Heart left ventricle (tissue), 16 donors: ENCODE measurements at places on chromosomes 2 and 18. TPM values are rescaled to one million over a fixed set of nuclear protein-coding genes. Genes with fewer than 3 reads are reported as not detected.

DNA sequence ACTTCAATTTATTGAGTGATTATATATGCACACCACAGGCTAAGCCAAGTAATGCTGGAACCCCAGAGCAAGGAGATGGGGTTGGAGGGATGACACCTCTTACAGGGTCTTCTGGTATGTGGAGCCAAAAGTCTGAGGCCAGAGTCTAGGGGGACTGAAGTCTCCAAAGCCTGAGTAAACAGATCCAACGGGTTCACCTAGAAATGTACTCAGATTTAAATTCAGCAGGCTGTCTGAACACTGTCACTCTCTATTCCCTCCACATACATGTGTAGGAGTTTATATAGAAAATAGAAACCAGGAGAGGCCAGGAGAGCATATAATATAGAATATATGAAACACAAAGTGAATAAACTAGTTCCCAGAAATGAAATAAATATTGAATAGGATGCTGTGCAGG lies 76.1 kb downstream of the PPP1R1C start:
- DNase-seq: no peak

DNA sequence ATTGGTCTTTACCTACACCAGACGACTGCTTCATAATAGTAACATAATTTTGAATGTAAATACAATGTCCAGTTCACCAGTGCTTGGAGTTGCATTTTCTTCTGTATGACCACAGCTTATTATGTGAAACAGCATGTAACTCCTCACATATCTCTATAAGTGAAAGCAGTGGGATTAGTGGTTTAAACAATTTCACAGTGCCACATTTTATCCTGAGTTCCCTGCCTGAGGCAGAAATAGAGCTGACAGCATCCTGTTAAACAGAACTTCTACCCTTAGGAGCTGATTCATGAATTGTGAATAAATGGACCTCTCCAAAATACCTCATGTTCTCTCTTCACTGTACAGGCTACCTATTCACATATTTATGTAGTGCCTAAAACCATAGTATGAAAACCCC lies 542.3 kb upstream of the VWC2L start:
- no peak for DNase-seq

DNA sequence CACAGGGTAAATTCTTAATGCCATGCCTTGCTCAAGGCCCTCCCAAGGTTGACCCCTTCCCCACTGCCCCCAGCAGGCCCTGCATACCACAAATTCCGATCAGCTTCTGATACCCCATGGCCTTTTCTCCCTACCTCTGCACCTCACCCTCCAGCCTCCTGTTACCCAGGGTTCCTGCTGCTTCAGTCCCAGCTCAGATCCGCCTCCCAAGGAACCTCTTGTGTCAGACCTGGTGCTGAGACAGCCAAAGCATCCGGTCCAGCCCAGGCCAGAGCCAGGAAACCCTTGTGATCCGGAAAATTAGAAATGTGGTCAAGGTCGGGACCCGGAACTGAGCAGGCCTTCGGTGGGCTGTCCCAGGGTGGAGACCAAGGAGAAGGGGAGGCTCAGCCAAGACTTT lies 231.3 kb downstream of the BCL2 start:
- no peak for DNase-seq

GRCh38 chr2:128396946-128397345 lies 78.3 kb upstream of the HS6ST1 start:
- no peak for DNase-seq

GRCh38 chr2:208024091-208024490 lies 1.2 kb downstream of the PLEKHM3 start:
- DNase-seq: no peak

GRCh38 chr18:22591222-22591621 lies 173.5 kb upstream of the CTAGE1 start:
- DNase-seq: no peak

- DNase-seq: no peak
Observed at GRCh38 chr2:201186982-201187381, 4.0 kb downstream of the CASP10 start.

- DNase-seq: no peak
Observed at GRCh38 chr2:46909771-46910419, 5.7 kb downstream of the MCFD2 start.

GRCh38 chr2:197889041-197889440 lies 84.6 kb downstream of the PLCL1 start:
- no peak for DNase-seq

DNA sequence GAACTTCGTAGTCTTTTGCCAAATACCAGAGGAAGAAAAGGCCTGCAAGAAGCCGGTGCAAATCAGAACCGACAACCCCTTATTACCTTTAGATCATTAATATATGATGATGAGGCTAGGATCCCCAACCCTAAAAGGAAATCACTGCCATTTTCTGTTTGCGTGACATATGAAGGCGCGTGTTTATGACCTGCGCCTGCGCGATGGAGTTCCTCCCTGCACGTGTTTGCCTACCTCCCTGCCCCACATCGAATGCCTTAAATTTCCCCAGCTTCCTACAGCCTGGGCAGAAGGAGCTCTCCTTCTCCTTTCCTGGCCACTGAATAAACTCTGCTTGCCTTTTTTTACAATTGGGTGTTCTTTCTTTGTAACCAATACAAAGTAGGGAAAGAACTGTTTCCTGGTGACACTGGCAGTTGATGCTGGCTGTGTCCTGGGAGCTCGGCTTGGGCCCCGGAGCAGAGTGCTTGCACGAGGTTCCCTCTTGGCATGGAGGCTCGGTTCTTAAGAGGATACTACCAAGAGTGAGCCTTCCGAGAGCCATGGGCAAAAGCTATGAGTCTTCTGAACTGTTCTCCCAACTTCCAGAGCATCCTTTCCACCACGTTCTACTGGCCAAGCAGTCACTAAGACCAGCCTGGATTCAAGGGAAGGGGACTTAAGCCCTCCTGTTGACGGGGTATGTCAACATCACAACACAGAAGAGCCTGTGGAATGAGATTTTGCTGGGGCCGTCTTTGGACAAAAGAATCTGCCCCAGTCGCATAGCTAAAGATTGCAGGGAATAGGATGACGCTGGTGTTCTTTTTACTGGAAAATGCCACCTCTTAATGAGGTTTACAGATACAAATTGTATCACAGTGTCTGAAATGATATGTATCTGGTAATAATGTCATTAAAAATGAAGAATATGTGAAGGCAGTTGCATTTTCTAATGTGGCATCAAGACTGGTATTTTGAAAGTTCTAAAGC lies 179.8 kb downstream of the SH3BP4 start:
- no peak for DNase-seq

DNA sequence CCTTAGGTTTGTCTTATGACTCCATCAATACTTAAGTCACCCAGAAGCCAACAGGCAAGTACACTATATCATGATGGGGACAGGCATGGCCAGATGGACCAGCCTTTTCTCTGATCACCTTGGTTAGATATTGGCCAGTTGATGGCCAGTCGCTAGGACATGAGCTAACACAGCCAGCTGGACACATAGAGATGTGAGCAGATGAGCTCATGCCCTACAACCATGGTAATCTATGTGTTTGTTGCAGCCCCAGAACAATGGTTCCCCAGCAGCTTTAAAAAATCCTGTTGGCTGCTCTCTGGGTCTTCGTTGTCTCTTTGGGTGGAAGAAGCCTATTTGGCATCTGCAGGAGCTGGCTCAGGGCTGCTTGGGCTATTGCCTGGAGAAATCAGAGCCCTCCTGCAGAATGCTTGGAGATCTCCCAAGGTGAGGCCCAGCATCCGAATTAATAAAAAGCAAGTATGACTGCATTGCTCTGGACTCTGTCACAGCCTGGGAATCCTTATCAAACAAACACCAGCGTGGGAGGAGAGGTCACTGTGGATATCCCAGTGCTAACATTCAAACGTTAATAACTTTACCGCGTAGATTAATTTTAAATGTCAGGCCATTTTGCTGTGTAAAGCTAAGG lies 62.3 kb upstream of the KLHL29 start:
- no peak for DNase-seq

DNA sequence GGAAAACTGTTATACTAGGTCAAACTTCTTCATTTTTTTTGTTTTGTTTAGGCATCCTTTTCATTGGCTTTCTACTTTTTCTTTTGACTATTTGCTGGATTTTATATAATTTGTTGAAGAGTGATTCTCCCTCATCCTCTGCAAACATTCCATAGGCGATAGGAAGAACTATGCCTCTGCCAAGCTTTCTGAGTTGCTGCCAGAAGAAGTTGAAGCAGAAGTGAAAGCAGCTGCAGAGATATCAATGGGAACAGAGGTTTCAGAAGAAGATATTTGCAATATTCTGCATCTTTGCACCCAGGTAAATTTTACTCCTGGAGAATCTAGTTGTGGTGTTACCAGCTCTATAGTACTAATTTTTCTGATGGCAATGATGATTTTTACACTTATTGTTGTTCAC lies 25.4 kb downstream of the NOP58 start:
- no peak for DNase-seq

- no peak for DNase-seq
Observed at GRCh38 chr2:105005181-105005951, 32.5 kb upstream of the MRPS9 start.

DNA sequence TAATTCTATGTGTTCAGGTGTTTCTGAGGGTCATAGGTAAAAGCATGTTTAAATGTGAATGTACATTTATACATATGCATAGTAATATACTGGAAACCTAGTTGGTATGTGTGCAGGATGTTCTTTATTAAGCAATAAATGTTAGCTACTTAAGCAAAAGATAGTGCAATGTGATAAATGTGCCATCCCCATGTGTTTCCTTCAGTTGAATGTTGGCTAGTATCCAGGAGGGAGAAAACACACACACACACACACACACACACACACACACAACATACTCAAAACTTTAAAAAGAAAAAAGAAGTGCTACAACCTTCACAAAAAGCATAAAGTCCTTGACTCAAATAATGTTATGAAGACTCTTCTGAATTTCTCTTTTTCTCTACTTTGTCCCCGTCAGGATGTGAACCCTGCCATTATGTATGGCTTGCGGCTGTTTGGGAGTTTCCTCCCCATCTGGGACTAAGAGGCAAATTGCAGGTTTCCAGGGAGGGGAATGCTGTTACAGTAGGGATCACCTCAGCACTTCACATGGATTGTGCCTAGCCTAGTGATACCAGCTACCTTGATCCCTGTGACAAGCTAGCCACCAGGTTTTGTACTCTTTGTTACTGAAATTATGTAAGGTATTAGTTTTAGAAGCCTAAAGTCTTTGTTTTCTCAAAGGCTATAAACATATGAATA lies 82.6 kb downstream of the IKZF2 start:
- no peak for DNase-seq

DNA sequence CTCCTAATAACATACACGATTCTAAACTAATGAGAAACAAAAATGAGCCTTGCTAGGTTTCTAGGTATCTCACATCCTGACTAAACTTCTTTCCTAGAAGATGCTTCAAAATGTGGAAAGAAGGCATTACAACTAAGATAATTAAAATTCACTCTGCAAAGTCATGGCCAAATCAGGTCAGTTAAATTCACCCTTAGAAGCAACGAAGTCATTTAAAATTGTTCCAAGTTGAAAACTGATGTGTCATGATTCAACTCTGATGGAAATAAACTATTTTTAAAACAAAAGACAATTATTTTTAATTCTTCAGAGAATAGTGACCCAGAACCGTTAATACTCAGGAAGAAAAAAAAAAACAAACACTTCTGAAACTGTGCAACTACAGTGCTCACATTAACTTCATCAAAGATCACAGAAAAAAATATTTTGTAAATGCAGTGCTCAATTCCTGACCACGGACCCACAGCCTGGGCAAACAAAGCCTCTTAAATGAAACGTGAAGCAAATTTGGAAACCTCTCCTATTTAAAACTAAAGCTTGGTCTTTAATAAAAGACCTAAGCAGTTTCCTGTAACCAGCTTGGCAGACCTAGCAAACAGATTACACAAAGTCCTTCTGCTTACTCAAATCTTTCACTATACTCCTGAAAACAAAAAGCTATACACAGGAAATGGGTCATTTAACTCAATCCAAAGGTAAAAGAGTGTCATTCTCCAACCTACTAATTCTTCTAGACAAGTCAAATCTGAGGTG lies 39.0 kb downstream of the CHN1 start:
- no peak for DNase-seq

DNA sequence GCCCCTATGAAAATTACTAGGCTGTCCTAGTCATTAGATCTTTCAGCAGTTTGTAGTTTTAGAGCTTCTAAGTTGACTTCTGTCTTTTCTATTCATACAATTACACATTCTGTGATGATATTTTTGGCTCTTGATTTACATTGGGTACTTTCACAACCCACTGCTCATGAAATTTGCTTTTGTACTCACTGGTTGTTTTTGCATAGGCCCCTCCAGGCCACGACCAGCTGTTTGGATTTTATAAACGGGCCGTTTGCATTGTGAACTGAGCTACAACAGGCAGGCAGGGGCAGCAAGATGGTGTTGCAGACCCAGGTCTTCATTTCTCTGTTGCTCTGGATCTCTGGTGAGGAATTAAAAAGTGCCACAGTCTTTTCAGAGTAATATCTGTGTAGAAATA lies 193.8 kb downstream of the RPIA start:
- peak; percentile 31 for DNase-seq

GRCh38 chr2:23280401-23280800 lies 104.6 kb upstream of the KLHL29 start:
- no peak for DNase-seq

- peak; percentile 33 for DNase-seq
Observed at GRCh38 chr2:174004905-174005605, 39.9 kb upstream of the SP3 start.

DNA sequence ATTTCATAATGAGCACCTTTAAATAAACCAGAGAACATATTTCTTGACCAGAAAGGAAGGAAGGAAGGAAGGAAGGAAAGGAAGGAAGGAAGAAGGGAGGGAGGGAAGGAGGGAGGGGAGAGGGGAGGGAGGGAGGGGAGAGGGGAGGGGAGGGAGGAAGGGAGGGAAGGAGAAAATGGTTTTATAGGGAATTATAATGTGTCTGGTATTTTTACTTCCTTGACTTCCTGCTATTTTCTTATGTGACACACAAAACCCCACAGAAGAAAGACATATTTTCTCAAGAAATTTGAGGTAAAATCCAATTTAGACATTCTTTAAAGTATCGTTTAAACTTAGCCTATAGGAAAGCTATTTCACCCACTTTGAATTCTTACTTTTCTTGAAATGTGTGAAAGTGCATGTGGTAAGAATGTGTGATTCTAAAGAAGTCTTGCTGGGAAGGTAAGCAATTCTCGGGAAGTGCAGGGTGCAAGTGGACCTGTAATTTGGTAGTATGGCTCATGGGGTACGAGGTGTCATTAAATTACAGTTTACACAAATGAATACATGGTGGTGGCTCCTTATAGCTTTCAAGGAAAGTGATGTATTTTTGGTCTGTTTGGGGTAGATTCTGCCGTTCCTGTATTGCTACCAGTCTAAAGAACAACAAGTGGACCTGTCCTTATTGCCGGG lies 18.0 kb downstream of the RNF125 start:
- DNase-seq: no peak

GRCh38 chr2:33160191-33160590 lies 213.4 kb downstream of the LTBP1 start:
- no peak for DNase-seq

GRCh38 chr2:197092431-197092830 lies 165.9 kb upstream of the PGAP1 start:
- no peak for DNase-seq

- DNase-seq: no peak
Observed at GRCh38 chr2:163778045-163778781, 42.4 kb upstream of the FIGN start.

Gene RSAD2
- total RNA-seq: 4.8 TPM

Gene ITGB6
- 0.36 TPM for total RNA-seq

Gene MALL
- total RNA-seq: 16.5 TPM

Gene PRKAG3
- total RNA-seq: not detected

Gene MC4R
- total RNA-seq: not detected

Gene CERKL
- total RNA-seq: not detected

Gene IER3IP1
- 11.5 TPM for total RNA-seq

Gene ALPG
- total RNA-seq: not detected

Gene RND3
- 40.1 TPM for total RNA-seq
